CD4-positive, alpha-beta T cell treated with Interleukin-4 for 1 hour (primary cell): ENCODE measurements at places on chromosomes 3 and 15.

DNA sequence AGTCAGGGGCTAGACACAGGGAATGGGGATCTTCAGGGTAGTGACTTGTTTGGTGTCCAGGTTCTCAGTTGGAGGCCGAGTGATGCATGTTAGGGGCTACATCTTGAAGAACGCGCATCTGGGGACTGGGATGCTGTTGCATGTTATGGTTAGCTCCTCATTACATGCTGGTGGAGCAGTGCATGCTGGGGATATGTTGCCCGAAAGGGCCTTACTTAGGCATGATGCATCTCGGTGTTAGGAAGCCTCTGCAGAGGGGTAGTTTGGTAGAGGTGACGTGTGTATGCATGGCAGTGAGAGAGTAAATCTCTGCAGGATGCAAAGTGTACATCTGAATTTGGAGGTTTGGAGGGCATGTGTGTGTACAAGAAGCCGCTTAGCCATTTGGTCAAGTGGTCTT, 2.4 kb downstream of the EIF4G1 start:
- DNase-seq = no peak

DNA sequence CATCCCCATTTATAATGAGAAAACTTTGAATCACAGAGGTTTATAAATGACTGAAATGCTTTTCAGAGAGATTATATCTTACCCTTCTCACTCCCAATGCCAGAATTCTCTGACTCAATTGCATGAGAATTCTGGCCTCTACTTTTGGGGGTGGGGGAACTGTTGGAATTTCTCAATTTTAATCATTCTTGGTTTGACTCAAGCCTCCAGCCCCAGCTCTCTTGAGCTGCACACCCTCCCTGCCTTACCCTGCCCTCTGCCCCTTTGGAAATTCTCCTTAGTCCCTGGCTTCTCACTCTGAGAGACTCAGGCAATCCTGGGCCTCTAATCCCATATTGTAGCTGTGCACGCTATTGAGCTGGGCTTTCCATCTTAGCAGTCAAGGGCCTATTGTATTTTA, 44.2 kb downstream of the ZNF589 start:
- DNase-seq = no peak

DNA sequence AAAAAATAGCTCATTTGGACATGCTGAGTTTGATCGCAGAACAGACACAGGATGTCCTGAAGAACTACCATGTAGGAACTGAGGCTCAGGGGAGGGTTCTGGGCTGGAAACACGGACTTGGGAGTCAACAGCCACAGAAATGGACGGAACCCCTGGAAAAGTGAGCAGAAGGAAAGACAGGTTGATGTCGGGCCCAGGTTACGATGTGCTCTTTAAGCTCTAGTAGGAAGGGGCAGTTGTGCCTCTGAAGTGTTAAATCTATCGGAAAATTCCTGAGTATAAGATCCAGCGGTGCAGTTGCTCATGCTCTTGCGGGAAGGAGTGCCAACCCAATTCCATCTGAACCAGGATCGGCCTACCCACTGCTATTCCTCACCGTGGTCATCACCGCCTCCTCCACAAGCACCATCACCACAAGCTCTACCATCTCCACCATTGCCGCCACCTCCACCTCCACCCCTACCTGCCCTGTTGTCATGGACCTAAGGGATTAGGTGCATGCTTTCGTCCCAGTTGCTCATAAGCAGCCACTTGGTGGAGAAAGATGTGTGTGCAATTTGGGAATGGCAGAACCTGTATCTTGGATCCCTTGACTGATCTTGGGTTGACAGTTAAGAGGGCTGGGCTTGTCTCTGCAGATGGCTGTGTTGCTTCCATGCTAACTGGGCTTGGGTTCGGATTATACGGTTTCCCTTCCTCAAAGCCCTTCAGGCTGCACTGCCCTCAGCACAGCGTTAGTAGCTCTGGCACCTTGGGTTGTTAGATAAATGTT, 108.5 kb downstream of the ASB7 start:
- DNase-seq = no peak

- DNase-seq = no peak
Measured at GRCh38 chr15:82005239-82005638, 40.6 kb downstream of the MEX3B start.

DNA sequence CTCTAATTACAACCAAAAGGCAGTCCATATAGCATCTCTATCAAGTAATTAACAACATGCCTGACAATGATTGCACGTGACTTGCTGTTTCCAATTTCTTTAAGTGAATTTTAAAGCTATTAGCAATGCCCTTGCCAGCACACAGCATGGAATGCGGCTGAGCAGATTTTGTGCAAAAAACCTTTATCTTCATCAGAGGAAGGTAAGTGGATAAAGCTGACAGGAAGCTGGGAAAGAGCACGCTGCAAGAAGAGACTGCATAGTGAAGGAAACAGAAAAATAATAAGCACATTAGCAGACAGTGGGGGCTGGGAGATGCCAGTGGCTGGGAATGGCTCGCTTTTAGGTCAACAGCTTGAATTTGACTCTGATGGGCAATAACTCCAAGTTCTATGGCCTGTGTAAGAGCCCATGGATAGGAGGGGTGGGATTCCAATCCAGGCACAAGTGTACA, 138.8 kb downstream of the PDZRN3 start:
- DNase-seq = no peak
